C1 segment of cervical spinal cord (tissue), 14 donors: ENCODE measurements at places on chromosomes 16 and 17.

DNA sequence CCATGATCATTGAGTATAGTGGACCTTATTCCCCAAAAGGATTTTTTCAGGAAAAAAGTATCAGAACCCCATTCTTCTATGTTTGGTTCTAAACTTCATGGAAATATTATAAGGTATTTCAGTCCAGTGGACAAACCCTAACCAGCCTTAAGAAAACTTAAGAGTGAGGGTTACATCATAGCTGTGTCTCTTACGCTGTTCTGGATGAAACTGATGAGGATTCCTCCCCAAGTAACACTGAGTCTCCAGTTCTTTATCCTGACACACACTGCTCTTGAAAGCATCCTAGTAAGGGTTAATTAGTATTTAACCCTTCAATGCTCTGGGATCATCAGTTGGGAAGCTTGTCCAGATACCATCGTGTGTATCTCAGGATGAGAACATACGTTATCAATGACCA, 5.0 kb downstream of the LYRM1 start:
- no peak for DNase-seq

DNA sequence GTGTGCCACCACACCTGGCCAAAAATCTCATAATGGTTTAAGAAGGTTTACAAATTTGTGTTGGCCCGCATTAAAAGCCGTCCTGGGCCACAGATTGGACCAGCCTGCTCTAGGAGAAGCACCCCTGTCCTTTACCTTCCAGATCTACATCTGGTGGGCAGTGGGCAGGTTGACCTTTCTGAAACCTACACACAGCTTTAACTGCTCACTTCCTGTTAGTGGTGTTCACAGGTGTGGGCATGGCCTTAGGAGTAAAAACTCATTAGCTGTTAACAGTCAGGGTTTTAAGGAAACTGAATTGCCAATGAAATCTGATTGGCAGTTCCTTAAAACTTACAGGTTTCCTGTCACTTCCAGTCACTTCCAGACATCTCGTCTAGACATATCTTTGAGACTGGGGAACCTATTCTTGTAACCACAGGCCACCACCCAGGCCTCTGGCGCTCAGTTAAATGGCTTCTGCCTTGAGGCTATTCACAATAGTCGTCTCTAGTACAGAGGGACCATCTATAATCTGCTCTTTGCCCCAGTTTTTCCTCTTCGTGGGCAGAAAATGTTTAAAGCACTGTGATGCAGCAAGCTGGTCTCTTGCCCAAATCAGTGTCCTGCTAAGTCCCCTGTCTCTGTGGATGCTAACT, 29.3 kb downstream of the GNGT2 start:
- DNase-seq: no peak

GRCh38 chr17:1045456-1045855, 48.5 kb downstream of the TIMM22 start:
- DNase-seq: no peak

- no peak for DNase-seq
These were observed 115.9 kb upstream of the CIBAR2 start for GRCh38 chr16:85227946-85228862.

- no peak for DNase-seq
These were observed 664 bp downstream of the NQO1 start for GRCh38 chr16:69725480-69726312.

- no peak for DNase-seq
These were observed 88.5 kb downstream of the SMG6 start for GRCh38 chr17:2214929-2215615.

DNA sequence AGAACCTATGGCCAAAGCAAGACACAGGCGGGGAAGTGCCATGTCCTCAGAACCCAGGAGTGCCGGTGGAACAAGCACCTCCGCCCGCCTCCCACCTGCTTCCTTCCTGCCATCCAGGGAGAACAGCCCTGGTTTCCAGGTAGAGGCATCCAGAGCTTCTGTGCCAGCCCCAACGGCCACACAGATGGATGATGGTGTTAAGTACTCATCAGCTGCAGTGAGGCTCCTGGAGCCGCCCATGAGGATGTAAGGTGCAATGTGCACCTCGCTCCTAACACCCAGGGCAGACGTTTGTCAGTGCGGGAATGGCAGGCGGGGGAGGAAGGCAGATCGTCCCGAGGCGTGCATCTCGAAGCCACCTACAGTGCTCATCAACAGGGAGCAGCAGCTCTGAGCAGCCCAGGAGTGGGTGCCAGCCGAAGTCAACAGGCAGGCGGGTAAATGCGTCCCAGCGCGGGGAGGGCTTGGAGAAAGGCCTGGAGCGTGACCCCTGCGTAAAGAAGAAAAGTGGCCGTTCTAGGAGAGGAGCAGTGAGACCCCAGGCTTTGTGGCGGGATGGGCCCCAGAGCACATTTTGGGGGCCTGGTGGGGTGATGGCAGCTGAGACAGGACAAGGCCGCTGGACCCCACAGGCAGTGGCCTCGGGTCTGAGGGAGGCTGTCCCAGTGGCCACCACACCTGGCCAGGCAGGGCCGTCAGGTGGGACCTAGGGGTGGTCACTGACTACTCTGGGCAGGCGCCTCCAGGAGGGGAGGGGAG, 46.1 kb upstream of the ACSF3 start:
- no peak for DNase-seq

DNA sequence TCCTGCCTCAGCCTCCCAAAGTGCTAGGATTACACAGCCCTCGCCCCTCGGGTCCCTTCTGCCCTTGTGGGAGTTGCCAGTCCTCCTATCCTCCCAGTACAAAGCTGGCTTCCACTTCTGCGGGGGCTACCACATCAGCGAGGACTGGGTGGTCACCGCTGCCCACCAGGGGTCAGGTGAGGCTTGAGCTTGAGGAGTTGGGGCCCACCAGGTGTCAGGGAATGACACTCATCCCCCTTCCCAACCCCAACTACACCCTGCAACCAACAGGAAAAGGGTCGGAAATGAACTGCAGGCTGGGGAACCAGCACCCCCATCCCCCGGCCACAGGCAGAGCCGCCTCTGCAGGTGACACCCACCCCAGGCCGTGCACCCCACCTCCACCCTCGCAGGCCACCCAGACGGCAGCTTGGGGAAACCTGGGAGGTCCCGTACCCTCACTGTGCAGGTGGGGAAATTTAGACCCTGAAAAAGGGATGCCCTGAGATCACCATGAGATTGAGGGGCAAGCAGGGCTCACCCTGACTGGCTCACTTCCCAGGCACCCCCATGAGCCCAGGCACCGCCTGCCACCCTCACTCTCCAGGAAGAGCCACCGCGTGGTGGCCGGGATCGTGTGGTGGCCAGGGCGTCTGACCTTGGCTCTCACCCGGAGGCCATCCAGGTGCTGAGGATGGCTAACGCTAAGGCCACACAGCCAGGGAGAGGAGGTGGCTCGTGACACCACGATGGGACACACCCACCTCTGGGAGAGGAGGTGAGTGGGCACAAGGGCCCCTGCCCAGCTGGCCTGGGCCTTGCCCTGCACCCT, 8.0 kb downstream of the CTRB1 start:
- no peak for DNase-seq

- no peak for DNase-seq
These were observed 45.1 kb upstream of the ZC3H18 start for GRCh38 chr16:88524973-88525662.

DNA sequence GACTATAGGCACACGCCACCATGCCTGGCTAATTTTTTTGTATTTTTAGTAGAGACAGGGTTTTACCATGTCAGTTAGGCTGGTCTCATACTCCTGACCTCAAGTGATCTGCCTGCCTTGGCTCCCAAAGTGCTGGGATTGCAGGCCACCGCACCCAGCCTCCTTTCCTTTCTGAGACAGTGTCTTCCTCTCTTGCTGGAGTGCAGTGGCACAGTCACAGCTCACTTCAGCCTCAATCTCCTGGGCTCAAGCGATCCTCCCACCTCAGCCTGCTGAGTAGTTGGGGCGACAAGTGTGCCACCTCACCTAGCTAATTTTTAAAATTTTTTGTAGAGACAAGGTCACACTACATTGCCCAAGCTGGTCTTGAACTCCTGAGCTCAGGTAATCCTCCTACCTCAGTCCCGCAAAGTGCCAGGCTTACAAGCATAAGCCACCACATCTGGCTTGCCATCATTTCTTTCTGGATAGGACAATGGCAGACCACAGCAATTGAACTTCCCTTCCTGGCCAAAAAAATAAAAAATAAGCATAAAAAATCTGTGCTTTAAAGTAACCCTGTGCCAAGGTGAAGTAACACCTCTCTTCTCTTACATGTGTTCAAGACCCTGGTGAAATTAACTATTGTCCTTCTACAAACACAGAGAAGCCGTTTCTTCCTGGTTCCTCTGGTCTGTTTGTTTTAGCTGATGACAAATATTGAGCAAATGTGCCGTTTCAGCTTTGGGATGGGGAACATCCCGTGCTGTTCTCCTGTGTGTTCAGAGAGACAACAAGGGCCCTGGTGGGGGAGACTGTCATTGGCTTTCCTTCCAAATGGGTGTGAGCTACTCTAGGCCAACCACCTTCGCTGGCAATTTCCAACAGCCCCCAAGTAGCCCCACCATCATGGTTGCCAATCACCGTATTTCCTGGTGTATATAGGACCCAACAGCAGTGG, 60.2 kb downstream of the EMP2 start:
- no peak for DNase-seq

DNA sequence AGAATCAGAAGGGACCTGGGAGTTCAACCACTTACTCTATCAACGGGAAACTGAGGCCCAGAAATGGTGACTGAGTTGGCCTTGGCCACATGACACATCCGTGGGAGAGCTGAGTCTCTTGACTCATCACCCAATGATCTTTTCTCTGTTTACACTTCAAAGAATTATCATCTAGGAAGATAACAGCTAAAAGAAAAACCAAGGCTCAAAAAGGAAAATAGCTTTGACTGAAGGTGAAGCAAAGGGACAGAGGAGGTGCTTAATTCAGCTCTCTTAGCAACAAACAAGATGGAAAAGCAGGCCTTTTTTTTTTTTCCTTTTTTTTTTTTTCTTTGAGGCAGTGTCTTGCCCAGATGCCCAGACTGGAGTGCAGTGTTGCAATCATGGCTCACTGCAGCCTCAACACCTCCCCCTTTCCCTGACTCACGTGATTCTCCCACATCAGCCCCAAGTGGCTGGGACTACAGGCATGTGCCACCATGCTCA, 16.7 kb downstream of the ERCC4 start:
- no peak for DNase-seq

DNA sequence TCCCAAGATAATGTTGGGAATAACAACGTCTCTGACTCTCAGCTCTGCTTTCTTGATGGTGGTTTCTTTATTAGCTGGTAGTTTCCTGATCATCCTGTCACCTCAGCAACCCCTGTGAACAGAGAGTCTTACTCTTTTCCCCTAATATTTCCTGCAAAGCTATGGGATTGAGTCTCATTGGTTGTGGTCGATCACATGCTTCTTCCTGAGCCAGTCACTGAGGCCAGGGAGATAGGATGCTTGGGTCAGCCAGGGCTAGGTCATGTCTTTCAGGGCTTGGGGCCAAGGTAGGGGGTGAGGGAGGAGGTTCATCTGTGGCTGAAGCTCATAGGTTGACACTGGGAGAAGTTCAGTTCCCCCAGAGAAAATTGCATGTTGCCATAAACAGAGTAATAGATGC, 114.3 kb downstream of the ABCC1 start:
- no peak for DNase-seq

- DNase-seq: no peak
These were observed 643.7 kb downstream of the MAF start for GRCh38 chr16:78956859-78957258.

- DNase-seq: no peak
These were observed 4.8 kb downstream of the B9D1 start for GRCh38 chr17:19357761-19358160.

DNA sequence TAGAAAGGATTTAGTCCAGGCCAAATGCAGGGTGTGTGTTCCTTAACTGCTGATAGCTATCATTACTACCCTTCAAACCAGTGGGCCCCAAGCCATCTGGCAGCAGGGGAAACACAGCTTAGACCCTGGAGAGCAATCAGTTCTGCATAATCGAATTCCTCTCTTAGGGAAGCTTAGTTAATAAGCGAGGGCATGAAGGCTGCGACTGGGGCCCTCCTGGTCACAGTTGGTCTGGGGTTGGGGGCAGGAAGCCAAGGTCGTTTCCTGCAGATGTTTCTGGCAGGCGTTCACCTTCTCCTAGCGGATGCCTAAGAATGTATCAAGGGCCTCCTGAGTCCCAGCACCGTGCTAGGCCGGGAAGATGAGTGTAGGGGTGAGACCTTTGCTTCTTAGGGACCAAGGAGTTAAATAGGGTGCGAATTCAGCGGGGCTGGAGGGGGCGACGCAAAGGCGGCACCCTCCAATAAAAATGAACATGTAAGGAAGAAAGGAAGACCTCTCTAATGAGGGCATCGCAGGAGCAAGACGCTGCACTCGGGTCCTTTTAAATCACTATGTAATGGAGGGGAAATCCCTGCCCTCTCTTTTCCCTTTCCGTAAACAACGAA, 16.5 kb upstream of the EEF2K start:
- no peak for DNase-seq

- DNase-seq: no peak
These were observed 11.0 kb downstream of the ZSCAN32 start for GRCh38 chr16:3389663-3390338.

- no peak for DNase-seq
These were observed 14.4 kb downstream of the FA2H start for GRCh38 chr16:74760007-74760767.

- DNase-seq: no peak
These were observed 2.1 kb upstream of the CCR7 start for GRCh38 chr17:40567377-40567776.

- no peak for DNase-seq
These were observed 4.7 kb downstream of the SLC22A31 start for GRCh38 chr16:89195521-89196171.

- no peak for DNase-seq
These were observed 127.5 kb downstream of the HS3ST3A1 start for GRCh38 chr17:13474073-13474800.

DNA sequence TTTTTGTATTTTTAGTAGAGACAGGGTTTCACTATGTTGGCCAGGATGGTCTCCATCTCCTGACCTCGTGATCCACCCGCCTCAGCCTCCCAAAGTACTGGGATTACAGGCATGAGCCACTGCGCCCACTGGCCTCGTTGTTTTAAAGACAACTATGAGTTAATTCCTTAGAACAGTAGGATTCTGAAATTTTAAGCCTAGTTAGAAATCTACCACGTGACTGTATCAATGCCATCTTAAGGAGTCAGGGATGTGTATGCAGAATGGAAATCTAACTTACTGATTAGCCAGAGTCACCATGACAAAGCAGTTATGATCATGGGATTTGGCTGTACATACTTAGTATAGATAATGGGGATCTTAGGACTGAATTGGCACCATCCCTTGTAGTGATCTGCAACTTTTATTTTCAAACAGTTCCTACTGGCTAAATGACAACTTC, 2.8 kb downstream of the CEP20 start:
- no peak for DNase-seq

- no peak for DNase-seq
These were observed 8.6 kb upstream of the TMC7 start for GRCh38 chr16:18975109-18975508.
